Neural progenitor cell (in vitro differentiated cells): ENCODE measurements at places on chromosomes 3 and 15. TPM values are rescaled to one million over a fixed set of nuclear protein-coding genes. Genes with fewer than 3 reads are reported as not detected.

DNA sequence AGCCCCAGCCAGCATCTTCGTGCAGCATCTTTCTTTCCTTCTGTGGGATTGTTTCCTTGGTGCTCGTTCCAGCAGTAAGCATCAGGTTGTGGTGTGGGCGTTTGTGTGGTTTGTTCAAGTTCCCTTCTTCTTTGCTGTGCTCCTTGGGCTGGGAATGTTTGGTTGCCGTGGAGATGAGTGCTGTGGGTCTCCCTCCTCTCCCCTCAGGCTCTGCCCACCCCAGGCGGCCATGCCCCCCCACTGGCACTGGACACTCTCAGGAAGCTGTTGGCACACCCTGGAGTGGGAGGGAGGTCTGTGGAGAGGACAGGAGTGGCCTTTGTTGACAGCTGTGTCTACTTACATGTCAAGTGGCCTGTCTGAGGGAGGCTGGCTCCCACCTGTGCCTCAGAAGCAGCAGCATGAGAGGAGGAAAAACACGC, 46.5 kb upstream of the SACM1L start:
- peak; percentile 20 for DNase-seq

- no peak overlapping the region for H3K27ac ChIP-seq
- no peak for DNase-seq
- no peak overlapping the region for H3K4me3 ChIP-seq
- no peaks in the 10 kb centered on the region for H3K36me3 ChIP-seq
Measured at GRCh38 chr15:56327721-56328502, 37.3 kb upstream of the TEX9 start.

GRCh38 chr3:47259114-47259513, 23.5 kb downstream of the KIF9 start:
- H3K4me3 ChIP-seq = no peak overlapping the region
- no peaks in the 10 kb centered on the region for H3K36me3 ChIP-seq
- no peak overlapping the region for H3K27ac ChIP-seq
- peaks cover 4% of the 10 kb centered on the region for H3K4me1 ChIP-seq
- DNase-seq = no peak

GRCh38 chr15:38154837-38155236, 97.8 kb upstream of the SPRED1 start:
- DNase-seq = no peak
- no peaks in the 10 kb centered on the region for H3K27me3 ChIP-seq
- H3K4me1 ChIP-seq = no peaks in the 10 kb centered on the region

DNA sequence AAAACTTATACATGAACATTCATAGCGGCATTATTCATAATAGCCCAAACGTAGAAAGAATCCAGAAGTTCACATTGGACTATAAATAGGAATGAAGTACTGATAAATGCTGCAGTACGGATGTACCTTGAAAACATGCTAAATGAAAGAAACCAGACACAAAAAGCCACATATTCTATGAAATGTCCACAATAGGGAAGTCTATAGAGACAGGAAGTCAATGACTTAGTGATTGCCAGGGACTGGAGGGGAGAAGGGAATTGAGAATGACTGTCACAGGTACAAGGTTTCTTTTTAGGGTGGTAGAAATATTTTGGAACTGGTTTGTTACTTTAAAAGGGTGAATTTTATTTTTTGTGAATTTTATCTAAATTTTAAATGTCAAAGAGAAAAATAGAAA, 71.4 kb upstream of the SKOR1 start:
- no peak overlapping the region for H3K27ac ChIP-seq
- no peak overlapping the region for H3K4me3 ChIP-seq
- DNase-seq = no peak
- peaks cover 3% of the 10 kb centered on the region for H3K4me1 ChIP-seq
- no peaks in the 10 kb centered on the region for H3K27me3 ChIP-seq
- no peaks in the 10 kb centered on the region for H3K36me3 ChIP-seq

GRCh38 chr15:52783929-52784798, 6.0 kb downstream of the ONECUT1 start:
- peaks cover 91% of the 10 kb centered on the region for H3K27me3 ChIP-seq
- H3K27ac ChIP-seq = no peak overlapping the region
- DNase-seq = peak; percentile 90
- peaks cover 35% of the 10 kb centered on the region for H3K4me1 ChIP-seq

DNA sequence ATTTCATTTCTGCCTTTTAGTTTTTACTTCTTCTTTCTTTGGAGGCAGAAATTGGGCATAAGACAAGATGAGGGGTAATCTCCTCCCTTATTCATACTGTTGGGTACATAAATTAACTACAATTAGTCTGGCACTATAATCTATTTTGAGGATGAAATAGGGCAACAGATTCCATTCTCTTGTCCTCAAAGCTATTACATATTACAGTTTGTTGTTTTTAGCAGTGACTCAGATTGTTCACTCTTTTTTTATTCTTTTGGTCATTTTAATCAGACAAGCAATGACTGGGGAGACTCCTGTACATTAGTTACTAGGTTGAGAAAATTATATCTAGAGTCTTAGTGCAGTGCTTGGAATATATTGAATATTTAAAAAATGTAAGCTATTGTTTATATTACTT, 556.0 kb downstream of the OTOL1 start:
- DNase-seq = no peak
- H3K4me3 ChIP-seq = no peak overlapping the region
- no peak overlapping the region for H3K27ac ChIP-seq
- H3K36me3 ChIP-seq = no peaks in the 10 kb centered on the region
- H3K4me1 ChIP-seq = peaks cover 4% of the 10 kb centered on the region

DNA sequence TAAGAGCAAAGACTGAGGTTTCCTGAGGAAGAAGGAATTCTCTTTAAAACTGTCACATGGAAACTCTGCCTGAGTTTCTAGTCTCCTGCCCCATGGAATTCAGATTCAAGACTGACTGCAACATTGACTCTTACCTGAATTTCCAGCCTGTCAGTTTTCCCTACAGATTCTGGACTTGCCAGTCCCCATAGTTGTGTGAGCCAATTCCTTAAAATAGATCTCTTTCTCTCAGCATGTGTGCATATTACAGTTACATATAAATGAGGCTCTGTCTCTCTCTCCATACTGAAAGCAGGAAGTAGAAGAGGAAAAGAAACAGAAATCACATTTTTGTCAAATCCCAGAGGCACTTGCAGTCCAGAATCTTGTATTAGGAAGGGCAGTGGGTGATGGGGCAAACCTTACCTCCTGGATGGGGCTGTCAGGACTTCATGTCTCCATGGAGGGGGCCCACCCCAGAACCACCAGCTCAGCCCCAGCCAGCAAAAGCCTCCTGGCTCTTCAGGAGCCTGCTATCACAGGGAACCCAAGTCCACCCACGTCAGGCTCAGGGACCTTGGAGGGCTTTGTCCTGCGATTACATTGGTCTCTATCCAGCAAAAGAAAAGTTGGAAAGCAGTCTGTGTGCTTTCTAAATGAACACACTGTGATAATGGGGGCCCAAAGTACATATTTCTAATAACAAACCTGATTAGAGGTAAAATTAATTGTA, 18.8 kb upstream of the GOLGA8J start:
- DNase-seq = no peak
- no peak overlapping the region for H3K27ac ChIP-seq
- H3K27me3 ChIP-seq = no peaks in the 10 kb centered on the region
- no peaks in the 10 kb centered on the region for H3K36me3 ChIP-seq

DNA sequence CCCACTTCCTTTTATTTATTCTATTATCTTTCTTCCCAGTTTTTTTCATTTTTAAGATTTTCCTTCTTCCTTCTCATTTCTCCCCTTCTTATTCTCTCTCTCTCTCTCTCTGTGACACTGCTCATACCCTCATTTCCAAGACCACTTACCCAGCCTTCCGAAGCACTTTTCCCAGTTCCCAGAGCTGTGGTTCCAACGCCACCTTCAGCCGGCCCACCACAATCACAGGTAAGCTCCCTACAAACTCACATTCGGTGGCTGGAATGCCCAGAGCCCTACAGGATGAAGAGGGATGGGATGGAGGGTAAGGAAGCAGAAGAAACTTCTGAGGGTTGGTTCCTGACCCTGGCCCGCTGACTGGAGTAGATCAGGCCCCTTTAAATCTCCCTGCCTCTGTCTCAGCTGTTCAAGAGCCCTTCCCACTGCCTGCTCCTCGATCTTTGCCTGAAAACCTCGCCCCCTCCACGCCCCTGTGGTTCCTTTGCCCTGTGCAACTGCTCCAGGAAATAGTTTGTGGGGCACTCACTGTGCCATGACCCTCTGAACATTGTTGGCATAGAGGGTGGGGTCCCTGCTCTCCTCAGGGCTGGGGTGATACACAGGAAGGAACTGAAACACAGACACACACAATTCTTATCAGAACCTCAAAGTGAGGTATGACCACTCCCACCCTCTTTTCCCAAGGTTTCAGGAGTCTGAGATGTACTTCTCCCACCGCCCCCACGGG, 4.8 kb downstream of the LPCAT4 start:
- no peaks in the 10 kb centered on the region for H3K36me3 ChIP-seq
- no peak for DNase-seq
- no peaks in the 10 kb centered on the region for H3K27me3 ChIP-seq
- no peak overlapping the region for H3K4me3 ChIP-seq
- no peak overlapping the region for H3K27ac ChIP-seq
- H3K4me1 ChIP-seq = peaks cover 8% of the 10 kb centered on the region

DNA sequence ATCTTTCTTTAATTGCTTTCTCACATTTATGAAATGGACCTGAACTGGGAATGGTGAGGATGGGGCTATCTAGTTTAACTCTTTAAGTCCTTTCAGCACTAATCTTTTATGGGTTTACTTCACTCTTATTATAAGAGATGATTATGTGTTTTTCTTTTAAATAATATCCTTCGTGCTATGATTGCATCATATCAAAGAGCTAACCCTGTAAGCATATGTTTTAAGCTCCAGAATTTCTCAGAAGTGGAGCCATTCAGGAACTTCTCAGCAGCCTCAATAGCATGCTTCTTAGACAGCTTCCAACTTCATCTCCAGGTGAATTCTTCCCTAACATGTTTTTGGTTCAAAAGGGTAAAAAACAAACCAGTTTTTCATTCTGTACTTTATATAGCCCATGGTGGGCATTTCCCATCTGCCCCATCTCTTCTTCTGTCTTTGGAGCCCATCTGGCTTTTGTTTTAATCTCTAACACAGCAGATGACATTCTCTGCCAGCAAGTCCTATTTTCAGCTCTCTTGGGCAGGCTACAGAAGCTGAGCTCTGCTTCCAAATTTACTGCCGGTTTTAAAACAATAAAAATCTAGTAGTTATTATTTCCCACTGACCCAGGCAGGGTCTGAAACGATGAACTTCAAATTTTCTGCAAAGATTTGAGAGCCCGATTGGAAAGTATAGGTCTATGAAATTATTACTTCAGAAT, 26.8 kb upstream of the IL1RAP start:
- H3K36me3 ChIP-seq = no peaks in the 10 kb centered on the region
- peaks cover 12% of the 10 kb centered on the region for H3K4me1 ChIP-seq
- no peak overlapping the region for H3K27ac ChIP-seq
- DNase-seq = no peak

DNA sequence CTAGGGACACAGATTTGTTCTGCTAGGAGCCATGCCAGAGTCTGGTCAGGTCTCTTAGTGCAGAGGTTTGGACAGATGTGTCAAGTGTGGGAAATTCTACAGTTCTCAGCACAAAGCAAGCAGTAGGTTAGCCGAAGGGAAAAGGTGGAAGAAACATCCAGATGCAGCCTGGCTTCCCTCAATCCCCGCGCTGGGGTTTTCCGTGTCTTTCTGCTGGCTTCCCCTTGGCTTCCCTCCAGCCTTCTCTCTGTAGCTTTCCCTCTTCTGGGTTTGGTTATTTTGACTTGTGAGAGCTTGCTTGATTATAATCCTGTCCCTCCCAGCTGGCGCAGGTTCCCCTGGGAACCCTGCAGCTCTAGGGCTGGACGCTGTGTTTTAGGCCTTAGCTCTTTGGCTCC, 4.1 kb downstream of the TF start:
- no peaks in the 10 kb centered on the region for H3K27me3 ChIP-seq
- H3K27ac ChIP-seq = no peak overlapping the region
- no peaks in the 10 kb centered on the region for H3K4me1 ChIP-seq
- no peak for DNase-seq

GRCh38 chr3:15438983-15439382, 11.6 kb downstream of the EAF1 start:
- H3K4me3 ChIP-seq = no peak overlapping the region
- no peak for DNase-seq
- no peaks in the 10 kb centered on the region for H3K27me3 ChIP-seq
- peaks cover 2% of the 10 kb centered on the region for H3K36me3 ChIP-seq
- H3K4me1 ChIP-seq = no peaks in the 10 kb centered on the region
- H3K27ac ChIP-seq = no peak overlapping the region

GRCh38 chr3:28576614-28577200, 228.1 kb upstream of the AZI2 start:
- no peak overlapping the region for H3K27ac ChIP-seq
- H3K4me1 ChIP-seq = peaks cover 10% of the 10 kb centered on the region
- peak; percentile 55 for DNase-seq
- H3K4me3 ChIP-seq = peak overlapping the region; percentile 69
- H3K27me3 ChIP-seq = peaks cover 79% of the 10 kb centered on the region
- no peaks in the 10 kb centered on the region for H3K36me3 ChIP-seq

DNA sequence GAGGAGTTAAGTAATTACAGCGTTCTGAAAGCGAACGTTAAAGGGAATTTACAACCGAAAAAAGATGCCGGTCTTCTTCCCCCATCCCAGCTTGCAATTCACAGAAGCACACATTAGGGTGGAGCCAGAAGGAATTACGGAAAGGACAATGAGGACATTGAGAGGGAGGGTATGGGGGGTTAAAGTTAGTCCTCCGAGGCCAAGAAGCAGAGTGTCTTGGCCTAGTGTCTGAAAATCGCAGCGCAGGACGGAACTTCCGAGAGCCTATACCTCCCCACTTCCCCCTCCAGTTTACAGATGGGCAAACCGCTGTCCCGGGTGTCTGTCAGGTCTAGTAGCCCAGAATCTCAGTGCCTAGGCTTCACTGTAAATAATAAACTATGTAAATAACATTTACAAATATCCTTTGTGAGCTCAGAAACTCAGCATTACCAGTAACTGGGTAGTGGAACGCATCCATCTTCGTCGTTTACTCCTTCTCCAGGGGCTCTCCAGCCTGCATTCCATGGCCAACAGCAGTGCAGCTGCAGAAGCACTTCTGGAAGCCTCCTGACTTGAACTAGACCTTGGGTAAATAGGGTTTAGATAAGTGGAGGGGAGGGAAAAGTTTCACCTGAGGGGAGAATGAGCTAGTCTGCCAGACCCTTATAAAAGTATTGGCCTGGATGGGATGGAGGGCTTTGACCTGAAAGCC, 922 bp downstream of the ADPRH start:
- peaks cover 11% of the 10 kb centered on the region for H3K4me1 ChIP-seq
- peak overlapping the region; percentile 56 for H3K4me3 ChIP-seq
- peak; percentile 74 for DNase-seq
- H3K36me3 ChIP-seq = no peaks in the 10 kb centered on the region
- H3K27me3 ChIP-seq = peaks cover 16% of the 10 kb centered on the region

The OR5K2 gene
- total RNA-seq = not detected in 2 replicates

The WDR49 gene
- total RNA-seq = 0.25 TPM in 1 of 2 replicates, not detected in the other

The RLBP1 gene
- 1.3 and 2.6 TPM in 2 replicates for total RNA-seq

The NUP210 gene
- 37.1 and 78.9 TPM in 2 replicates for total RNA-seq

The USP19 gene
- 36.0 and 60.6 TPM in 2 replicates for total RNA-seq

The UROC1 gene
- not detected in 2 replicates for total RNA-seq

The VGLL3 gene
- total RNA-seq = 1.2 and 1.8 TPM in 2 replicates

The IL17RB gene
- total RNA-seq = 3.4 and 5.5 TPM in 2 replicates

The GABRR3 gene
- total RNA-seq = not detected in 2 replicates

The LSAMP gene
- total RNA-seq = 13.3 and 18.0 TPM in 2 replicates

The DCP1A gene
- 21.6 and 24.1 TPM in 2 replicates for total RNA-seq

The EIF2B5 gene
- 36.4 and 69.1 TPM in 2 replicates for total RNA-seq
